ENCODE measurements at places on chromosomes 5 and 9. TPM values are rescaled to one million over a fixed set of nuclear protein-coding genes. Genes with fewer than 3 reads are reported as not detected.

DNA sequence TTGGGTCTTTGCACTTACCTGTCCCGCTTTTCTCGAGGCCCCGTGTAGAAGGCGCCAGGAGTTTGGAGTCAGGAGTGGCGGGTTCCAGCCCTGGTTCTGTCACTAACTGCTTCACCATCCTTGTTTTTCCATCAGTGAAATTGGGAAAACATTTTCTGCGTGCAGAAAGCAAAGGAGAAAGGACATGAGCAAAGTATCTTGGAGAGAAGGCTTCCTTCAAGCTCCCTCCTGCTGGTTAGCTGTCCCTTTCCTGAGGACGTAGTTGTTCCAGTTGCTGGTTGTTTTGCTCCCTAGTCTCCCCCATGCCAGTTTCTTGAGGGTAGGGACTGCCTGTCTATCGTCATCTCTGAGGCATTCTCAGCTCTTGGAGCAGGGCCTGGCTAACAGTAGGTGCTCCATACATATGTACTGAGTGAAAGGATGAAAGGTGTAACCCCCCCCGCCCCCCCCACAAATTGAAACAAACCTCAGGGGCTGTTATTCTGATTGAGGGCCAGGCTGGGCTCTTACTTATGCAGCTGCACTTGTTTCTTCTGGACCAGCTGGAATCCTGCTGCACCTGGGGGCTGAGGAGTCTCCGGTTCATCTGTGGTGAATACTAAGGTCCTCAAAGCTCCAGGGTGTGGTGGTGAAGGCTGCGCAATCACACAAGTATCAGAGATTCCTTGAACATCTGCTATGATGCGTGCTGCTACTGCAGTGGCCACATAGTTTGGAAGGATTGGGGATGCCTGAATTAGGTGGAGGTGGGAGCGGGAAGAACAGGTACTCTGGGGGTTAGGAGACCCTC, 1.0 kb downstream of the SMIM3 start:
- DNase-seq = no peak

- DNase-seq = no peak
These were observed 53.8 kb downstream of the CDC14B start for GRCh38 chr9:96565671-96566497.

DNA sequence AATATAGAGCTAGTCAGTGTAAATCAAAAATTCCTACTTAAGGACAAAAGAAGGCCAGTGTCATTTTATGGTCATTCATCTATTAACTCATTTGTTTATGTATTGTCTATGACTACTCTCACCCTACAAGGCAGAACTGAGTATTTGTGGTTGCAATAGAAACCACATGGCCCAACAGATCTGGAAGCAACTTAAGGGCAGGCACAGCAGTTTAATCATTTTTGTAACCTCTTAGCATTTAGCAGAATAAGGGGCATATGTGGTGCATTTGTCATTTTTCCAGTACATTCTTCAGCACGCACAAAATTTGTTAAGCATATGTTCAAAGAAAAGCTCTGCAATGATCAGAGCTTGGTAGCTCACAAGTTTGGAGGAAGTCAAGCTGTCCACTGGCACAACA, 1.1 kb downstream of the FKBP15 start:
- DNase-seq = peak; percentile 54

GRCh38 chr9:93597142-93597706, 20.8 kb downstream of the PHF2 start:
- no peak for DNase-seq

DNA sequence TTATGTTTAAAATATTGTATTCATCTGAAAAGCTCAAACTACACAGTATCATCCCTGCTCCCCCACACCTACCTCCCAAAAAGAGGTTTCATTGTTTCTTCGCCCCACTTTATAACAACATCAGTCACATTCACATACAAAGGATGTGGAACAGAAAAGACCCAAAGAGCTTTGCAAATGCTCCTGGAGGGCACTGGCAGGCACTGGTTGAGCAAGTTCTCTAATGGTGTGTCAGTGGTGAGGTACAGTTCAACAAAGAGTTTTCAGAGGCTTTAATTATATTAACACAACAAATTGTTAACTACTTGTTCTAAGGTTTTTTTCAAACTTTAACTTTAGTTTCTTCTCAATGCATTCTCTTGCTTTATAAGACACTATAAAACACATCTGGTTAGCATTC, 54.1 kb upstream of the ECM2 start:
- no peak for DNase-seq

Gene PFN3
- not detected for polyA plus RNA-seq

- DNase-seq = no peak
These were observed 37.7 kb downstream of the UBAP2 start for GRCh38 chr9:34010979-34011378.

Gene AK3
- polyA plus RNA-seq = 41.2 TPM

Gene ZBED3
- 1.5 TPM for polyA plus RNA-seq

DNA sequence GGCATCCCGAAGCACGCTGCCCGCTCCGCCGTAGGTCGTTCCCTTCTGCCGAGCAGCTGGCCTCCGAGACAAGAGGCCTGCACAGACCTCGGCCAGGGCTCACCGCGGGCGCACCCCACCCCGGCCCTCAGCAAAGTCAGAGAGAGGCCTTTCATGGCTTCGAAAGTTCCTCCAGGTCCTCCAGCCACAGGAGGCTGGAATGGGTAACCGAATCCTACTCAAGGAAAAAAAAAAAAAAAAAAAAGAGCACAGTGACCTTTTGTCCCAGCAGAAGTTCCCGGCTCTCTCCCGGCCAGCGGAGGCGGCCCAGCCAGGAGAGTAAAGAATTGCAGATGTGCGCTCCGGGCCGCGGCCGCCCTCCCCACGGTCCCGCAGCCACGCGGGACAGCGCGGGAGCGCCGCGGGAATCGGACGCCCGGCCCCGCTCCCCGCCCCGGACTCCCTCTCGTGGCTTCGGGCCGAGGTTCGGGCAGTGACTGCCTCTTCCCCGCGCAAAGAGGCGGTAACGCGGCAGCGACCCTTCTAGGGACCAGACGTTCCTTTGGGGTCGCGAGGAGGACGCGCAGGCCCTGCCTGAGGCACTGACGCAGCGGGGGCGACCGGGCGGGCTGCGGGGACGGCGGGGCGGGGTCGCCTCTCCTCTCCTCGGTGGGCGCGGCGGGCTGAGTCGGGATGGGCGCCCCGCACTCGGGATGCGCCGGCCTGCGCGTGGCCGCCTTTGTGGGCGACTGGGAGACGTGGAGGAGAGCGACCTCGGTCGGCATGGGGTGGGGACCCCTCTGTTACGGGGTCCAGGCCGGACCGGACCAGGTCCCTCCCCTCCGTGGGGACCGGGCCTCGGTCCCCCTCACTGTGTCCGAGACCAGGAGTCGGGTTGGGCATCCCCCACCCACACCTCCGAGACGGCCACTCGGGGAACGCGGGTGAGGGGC, 754 bp downstream of the GFPT2 start:
- DNase-seq = no peak

- DNase-seq = no peak
These were observed 349.9 kb downstream of the PIK3R1 start for GRCh38 chr5:68565427-68565826.

DNA sequence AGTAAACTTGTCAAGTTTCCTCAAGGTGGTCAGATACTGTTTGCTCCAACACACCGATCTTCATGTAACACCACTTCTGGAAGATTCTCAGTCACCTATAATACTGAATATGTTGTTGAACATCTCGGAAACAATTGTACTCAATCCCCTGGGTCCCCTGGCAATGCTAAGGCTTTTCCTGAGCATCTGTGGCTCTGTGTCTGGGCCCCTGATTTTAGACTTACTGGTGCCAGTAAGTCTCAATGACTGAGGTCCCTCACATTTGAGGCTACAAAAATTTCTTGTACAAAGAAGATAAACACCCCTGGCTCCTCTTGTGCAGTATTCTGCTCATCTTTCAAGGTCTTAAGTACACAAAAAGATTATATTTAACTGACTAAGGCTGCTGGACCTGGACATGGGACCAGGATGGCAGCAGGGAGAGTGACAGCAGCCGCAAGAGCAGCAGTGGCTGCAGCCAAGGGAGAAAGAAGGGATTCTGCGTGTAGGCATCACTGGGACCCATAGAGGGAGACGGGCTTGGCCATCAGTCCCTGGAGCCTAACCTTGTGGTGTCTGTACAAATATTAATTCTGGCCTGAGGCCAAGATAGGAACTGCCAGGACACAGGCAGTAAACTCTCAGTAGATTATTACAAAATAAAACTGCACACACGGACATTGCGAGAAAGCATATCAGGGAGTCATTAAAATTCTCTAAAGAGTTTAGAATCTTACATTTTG, 49.0 kb upstream of the TNPO1 start:
- no peak for DNase-seq

- DNase-seq = no peak
These were observed 21.0 kb upstream of the FOXE1 start for GRCh38 chr9:97831843-97832636.

DNA sequence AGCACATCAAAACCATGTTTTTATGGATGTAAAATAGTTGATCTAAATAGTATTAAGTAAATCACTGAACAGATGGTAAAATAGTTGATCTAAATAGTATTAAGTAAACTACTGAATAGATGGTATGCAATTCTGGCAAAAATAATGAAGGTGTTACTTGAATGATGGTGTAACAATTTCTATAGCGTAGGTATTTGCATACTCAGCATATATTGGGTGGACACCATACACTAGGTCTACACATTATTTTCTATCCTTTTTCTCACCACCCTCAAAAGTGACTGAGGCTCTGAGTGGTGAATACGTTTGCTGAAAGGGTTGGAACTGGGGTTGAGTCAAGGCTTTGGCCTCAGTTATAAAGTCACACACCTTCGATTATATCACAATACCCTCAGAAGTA, 81.3 kb downstream of the ATP10B start:
- no peak for DNase-seq

GRCh38 chr9:121743441-121744001, 92.1 kb downstream of the DAB2IP start:
- DNase-seq = no peak

Gene PKN3
- polyA plus RNA-seq = 2.1 TPM

Gene ORM1
- not detected for polyA plus RNA-seq

- DNase-seq = no peak
These were observed 430.8 kb upstream of the TNC start for GRCh38 chr9:115548609-115549260.

All from immature natural killer cell (primary cell).